ENCODE measurements at places on chromosomes 2 and 18.

GRCh38 chr2:183951630-183952029 is 646.7 kb upstream of the ZNF804A start:
- no peak for DNase-seq

DNA sequence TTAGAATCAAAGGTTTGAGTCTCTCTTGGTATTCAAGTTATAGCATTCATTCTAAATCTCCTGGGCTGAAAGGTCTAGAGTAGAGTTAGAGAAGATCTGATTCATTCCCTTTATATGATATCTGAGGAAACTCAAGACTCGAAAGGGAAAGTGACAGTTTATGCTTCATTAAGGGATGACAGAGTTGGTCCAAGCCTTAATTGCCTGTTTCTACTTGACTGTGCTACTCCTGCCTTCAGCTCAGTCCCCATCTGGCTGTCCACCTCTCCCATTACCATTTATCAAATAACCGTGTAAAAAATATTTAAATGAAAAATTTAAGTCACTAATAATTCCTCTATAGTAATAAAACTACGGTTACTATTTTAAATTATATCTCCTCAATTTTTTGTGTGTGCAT is 537.1 kb upstream of the MEX3C start:
- DNase-seq: no peak

GRCh38 chr18:77985526-77986281 is 736.1 kb downstream of the GALR1 start:
- DNase-seq: no peak

DNA sequence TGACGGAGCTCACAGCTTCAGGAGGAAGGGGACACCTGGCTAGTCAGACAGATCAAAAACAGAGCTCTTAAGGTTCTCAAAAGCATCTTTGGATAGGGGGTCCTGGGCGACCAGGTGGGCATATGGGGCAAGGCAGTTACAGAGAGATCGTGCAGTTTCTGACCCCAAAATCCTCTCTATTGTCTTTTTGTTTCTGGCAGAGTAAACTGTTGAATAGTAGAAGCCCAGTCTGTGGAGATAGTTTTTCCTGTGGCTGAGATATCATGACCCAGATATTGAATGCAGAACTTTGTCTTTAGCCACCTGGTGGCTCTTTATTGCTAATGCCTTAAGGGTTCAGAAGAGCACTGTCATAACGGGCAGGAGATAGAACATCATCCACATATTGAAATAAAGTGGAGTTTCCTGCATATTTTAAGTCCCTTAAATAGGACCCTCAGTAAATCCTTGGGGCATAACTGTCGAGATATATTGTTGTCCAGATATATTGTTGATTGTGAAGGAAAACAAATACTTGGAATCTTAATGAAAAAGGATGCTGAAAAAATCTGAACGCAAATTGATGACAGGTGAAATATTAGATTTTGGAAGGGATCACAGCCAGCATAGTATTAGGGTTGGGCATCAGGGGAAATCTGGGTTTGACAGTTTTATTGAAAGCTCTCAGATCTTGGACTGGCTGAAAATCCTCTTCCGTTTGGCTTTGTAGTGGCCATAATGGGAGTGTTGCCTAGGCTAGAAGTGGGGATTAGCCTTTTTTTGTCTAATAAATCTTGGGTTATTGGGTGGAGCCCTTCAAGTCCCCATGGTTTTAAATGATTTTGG is 14.1 kb upstream of the ZDBF2 start:
- peak; percentile 42 for DNase-seq

DNA sequence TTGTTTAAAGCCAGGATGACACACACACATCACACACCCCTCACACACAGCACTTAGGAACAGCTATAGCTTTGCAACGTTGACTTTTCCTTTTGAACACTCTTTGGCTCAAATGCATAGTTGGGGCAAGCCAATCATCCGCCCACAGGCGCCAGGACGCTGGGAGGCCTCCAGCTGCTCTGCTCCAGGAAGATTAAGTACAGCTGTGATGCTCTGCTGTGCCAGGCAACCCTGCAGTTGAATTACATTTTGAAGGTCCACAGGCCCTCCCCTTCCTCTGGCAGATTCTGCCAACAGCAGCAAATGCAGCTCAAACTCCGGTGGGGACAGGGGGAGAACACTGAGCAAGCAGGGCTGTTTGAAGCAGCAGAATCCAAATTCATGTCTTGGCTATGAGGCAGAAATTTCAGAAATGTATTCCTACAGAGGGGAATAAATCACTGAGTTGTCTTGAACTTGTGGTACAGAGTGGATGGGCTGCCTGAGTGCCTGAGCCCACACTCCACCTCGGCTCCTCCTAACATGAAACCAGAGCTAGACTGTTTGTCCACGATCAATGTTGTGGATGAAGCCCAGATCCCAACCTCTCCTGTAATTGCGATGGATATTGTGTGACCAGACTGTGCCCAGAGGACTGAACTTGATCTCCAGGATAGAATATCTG is 86.5 kb upstream of the PPP1CB start:
- no peak for DNase-seq

DNA sequence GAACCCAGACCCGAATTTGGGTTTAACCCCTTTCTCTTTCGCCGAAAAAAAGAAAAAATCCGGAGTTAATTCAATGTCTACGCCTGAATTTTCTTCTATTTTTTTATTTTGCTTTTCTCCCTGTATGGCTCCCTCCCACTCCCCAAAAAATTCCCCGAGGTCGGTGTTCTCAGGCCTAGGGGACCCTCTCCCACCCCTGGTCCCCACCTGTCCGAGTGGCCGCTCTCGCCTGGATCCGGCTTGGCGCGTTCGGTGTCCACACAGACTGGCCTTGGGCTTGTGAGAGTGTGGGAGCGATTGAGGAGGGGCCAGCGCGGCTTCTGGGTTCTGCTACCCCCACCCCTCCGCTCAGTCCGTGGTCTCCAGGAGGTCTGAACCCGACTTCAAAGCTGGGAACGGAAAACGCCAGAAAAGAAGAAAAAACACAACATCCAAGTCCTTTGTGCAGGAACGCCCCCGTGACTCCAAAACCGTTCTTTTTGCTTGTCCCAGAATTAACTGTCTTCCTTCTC is 5.7 kb upstream of the EN1 start:
- DNase-seq: no peak

DNA sequence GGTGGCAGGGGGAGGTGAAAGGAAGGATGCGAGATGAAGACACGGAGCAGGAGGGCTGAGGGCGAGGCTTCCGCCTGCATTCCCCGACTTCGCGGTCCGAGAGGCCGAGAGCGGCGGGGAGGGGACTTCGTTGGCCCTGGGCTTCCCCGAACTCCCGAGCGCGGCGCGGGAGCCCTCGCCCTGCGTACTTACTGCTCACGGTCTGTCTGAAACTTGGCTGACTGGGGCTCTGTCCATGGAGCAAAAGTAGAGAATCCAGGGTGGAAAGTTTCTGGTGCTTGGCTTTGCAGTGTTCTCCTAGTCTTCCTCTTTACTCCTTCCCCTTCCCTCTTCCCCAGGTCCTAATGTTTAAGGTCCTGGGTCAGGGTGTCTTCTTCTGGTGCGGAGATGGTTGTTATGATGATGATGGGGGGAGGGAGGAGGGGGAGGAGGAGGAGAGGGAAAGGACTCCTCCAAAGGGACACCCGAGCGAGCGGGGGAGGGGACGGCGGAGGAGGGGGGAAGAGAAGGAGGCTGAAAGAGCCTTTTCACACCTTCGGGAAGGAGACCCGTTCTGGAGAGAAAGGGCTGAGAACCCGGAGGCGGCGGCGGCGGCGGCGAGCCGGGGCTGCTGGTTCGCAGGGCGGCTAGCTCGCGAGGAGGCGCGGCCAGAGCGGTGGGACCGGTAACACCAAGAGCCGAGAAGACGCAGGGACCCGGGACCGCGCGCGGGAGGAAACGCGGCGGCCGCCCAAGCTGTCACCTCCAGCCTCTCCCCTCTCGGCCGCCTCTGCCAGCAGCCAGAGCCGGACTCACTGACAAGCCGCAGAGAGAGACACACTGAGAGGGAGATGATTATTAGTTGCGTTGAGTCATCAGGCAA is at the start of gene SATB2:
SATB2 (minus strand) TSS at position 793 of the 862 bp plus-strand sequence. CDS start 1,902 bp downstream, outside the sequence.
- peak; percentile 59 for DNase-seq

DNA sequence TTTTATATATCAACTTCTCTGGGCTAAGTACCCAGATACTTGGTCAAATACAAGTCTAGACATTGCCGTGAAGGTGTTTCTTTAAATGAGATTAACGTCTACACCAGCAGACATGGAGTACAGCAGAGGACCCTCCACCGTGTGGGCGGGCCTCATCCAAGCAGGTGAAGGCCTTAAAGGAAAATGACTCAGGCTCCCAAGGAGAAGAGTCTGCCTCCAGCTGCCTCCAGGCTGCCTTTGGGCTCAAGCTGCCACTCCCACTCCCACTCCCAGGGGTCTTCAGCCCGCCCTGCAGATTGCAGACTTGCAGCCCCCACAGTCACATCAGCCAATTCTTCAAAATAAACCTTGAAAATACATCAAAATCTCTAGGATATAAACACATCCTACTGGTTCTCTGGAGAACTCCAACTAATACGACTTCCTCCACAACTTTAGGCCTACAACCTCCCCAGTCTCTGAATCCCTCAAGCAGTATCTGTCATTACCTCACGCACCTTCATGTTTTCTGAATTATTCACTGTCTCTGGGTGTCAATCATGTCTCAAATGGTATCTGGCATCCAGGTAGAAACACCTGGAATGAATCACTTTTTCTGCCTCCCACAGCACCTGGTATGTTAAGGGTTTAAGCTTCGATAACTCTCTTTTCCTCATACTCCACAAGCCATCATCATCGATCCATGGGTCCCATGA is 6.9 kb downstream of the ITGB1BP1 start:
- no peak for DNase-seq

Measured in GM20000 (cell line).